ENCODE measurements at places on chromosomes 3 and 15.

GRCh38 chr3:171379961-171380483, 80.2 kb downstream of the TNIK start:
- no peak for DNase-seq

GRCh38 chr3:145776782-145777408, 384.1 kb downstream of the PLOD2 start:
- DNase-seq: no peak

- no peak for DNase-seq
These were observed 271.2 kb upstream of the CTDSPL start for GRCh38 chr3:37590328-37591079.

DNA sequence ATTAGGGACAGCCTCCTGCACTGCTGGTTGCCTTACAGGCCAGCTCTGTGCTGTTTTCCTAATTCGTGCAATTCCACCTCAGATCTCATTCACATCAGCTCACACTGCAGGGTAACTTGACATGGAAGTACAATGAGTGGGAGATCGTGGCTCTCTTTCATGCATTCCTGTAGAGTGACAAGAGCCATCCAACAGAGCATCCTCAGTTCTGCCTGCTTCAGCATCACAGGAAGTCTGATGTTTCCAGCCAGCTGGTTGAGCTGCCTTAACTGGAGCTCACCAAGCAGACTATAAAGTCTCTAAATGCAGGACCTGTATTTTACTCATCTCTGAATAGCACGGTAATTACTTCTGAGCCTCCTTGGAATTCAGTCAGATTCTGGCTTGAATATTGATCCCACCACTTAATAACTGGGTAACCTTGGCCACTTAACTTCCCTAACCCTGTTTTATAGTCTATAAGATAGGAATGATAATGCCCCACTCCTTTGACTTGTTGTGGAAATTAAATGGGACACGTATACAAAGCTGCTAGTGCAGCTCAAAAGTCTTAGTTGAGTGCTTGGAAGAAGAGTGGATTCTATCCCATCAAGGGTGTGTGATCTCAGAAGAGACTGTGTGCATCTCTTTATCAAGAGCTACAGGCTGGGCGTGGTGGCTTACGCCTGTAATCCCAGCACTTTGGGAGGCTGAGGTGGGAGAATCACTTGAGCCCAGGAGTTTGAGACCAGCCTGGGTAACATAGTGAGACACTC, 1.4 kb upstream of the DIS3L start:
- DNase-seq: no peak

- DNase-seq: no peak
These were observed 37.7 kb downstream of the LRIG1 start for GRCh38 chr3:66463054-66463631.

DNA sequence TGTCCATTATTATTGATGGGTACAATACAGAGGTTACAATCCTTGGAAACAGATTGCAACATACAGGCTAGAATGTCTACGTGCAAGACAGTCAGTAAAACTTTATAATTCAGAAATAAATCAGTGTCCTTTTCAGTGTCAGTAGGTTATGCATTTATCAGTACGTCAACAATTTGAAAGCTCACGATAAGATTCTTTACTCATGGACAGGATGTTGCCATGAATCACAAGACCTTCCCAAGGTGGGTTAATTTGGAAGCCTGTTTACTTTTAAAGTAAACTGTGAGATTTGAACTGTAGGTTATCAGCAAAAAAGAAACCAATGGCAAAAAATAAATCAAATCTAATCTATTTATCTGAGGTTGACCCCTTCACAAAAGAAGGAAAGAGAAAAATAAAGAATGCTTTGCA, 243.9 kb upstream of the AGTR1 start:
- DNase-seq: no peak

DNA sequence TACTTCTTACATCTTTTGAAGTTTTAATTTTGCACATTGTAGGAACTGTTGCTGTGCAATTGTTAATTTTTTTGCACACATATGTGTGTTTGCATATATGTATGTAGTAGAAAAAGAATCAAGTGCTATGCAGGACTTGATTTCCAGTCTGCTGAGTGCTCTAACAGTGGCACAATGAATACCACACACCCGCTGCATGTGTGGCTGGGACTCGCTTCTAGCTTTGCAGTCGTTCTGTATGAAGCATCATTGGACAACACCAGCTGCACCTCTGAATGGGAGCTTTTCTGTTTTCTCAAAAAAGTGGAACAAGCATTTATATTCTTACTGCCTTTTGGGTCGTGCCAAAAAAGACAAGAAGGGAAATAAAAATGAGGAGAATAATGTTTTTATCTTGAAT, 564.7 kb downstream of the FOXP1 start:
- no peak for DNase-seq

GRCh38 chr3:129855832-129856419, 37.6 kb downstream of the TMCC1 start:
- DNase-seq: no peak

DNA sequence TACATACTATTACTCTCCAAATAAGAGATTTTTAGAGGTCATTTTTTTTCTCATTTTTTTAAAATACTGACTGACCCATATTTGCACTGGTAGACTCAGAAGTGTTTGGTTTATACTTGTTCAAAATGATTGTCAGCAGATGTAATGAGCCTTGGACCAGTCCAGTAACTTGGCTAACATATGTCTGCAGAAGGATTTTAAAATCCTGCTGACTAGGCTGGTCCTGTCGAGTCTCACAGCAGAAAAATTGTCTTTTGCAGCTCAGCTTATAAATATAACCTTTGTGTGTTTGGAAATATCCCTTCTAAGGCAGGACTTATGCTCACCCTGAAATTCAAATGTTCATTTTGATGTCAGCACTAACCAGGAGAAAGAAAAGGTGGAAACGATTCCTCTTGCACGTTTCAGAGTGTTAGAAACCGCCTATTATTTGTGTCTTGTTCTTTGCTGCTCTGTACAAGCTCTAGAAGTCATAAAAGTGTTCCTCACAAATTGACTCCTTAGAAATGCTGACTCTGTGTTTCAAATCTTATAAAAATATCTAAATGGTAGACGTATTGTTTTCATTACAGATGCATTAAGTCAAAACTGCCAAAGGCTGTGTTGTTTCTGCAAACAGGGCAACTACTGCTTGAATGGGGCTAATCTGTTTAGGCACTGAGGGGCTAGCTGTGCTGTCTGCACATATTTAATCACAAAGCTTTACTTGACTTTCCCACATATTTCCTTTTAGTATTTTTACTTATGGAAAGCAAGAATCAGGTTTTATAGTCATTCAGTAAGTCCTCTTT, 95.3 kb downstream of the CHL1 start:
- DNase-seq: no peak

DNA sequence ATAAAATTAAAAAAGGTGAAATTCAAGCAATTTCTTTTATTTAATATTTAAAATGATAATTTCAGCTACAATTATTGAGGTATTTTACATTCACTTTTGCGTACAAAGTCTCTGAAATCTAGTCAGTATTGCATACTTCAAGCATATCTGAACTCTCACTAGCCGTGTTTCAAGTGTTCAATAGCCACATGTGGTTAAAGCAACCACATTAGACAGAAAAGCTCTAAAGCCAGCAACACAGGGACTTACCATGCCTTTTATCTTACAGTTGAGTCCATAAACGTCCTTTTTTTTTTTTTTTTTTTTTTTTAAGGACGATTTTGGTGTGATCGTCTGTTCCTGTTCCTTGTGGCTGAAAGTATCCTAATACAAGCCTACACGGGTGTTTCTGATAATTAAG, 257.0 kb upstream of the RGMA start:
- no peak for DNase-seq

DNA sequence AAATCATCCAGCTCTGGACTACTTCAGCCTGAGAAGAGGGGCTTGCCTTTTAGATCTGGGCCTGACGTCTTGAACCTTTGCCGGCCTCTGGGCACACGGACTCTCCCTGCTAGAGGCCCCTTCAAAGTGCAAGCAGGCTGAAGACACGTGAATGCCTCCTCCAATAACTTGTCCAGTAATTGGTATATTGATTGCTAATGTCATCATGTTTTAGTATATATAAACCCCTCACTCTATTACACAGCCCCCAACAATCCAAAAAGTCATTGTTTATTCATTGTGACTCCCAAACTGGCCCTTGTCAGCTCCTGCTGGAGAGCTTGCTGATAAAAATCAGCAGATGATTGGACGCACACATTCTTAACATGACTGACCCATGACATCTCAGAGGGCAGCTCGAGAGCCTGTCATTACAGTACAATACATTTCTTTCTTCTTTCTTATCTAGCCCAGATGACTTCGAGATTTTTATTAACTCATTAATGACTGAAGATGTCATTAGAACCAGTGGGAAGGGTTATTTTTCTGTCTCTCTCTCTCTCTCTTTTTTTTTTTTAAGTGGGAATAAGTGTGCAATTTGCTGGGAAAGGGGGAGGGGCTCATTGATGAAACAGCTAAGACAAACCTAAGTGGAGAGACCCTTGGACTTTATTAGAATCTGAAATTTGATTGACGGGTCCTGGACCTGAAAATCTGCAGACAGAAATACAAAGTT, 65.5 kb upstream of the NR2F2 start:
- no peak for DNase-seq

GRCh38 chr3:43728947-43729346, 38.2 kb downstream of the ABHD5 start:
- no peak for DNase-seq

- DNase-seq: no peak
These were observed 13.0 kb downstream of the KBTBD12 start for GRCh38 chr3:127927829-127928604.

DNA sequence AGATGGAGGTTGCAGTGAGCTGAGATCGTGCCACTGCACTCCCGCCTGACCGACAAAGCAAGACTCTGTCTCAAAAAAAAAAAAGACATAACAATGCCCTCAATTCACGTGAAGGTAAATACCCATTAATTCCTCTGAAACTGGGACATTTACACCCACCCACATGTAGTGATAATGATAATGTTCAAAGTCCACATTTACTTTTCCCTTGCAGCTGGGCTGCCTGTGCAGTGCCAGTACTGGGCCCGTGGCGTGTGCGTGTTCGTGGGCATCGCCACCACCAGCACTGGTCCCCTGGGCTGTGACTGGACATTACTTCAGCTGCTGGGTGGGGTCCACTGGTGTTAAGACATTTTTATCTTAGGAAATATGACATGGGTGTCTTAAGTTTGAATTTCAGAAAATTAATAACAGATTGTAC, 123.6 kb downstream of the SLC25A26 start:
- DNase-seq: no peak

- DNase-seq: no peak
These were observed 2.3 kb upstream of the MBNL1 start for GRCh38 chr3:152266221-152266995.

DNA sequence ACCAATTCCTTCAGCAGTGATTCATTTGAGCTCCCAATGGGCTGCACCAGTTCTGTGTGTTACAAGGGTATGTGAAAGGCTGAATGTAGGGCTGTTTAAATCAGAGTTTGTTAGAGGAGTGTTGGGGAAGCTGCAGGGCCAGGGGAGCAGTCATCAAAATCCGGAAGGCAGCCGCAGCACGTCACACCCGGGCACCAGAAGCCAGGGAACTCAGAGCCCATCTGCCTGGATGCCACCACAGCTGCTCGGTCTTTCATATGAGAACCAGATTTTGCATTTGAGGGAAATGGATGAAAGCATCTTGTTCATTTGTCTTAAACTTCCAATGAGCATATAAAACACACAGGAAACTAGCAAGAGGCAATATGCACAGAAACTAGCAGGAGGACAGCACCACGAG, 24.2 kb upstream of the NEO1 start:
- no peak for DNase-seq

GRCh38 chr3:148882288-148882687, 17.2 kb downstream of the CPA3 start:
- DNase-seq: no peak

DNA sequence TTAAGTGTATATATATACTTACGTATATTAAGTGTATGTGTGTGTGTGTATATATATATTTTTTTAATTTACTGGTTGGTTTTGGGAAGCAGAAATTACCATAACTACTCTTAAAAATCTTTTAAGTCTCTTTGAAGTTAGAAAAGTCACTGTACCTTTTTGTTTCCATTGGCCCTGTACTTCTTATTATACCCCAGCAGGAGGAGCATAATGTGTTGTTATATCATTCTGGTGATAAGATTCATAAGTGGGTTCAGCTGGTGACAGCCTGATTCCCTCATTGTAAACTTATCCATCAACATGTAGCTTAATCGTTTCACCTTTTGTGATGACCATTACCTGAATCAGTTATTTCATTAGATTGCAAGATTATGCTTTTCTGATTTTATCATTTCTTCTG, 30.8 kb downstream of the MLH1 start:
- DNase-seq: no peak

- peak; percentile 2 for DNase-seq
These were observed 18.4 kb downstream of the ILDR1 start for GRCh38 chr3:122003606-122004005.

DNA sequence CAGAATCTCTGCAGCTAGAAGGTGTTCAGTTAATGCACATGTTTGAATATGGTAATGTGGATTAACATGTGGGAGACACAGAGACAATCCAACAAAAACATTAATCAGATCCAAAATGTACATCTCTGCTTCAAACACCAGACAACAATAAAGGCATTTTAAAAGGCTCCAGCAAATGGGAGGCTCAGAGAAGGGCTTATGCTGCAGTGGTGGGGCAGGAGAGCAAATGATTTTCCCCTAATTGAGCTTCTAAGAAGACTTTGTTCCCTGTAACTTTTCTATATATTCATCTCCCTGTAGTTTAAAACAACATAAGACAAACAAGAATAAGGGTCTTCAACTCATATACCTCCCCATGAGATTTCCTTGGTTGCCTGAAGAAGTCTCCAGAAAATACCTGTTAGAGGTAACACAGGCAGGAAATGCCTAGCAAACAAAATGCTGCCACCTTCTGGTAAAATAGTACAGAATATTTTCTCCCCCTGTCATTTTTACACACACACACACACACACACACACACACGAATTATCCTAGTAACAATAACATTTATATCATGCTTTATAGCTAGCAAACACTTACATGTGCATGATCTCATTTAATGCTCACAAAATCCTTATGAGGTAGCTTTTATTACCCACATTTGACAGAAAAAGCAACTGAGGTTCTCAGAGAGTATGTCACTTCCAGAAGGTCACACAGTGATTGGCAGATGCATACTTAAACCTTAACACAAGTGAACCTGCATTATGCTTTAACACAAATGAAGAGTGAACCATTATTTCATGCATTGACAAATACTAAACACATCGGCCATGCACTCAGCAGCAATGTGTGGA, 123.4 kb upstream of the MB21D2 start:
- no peak for DNase-seq

DNA sequence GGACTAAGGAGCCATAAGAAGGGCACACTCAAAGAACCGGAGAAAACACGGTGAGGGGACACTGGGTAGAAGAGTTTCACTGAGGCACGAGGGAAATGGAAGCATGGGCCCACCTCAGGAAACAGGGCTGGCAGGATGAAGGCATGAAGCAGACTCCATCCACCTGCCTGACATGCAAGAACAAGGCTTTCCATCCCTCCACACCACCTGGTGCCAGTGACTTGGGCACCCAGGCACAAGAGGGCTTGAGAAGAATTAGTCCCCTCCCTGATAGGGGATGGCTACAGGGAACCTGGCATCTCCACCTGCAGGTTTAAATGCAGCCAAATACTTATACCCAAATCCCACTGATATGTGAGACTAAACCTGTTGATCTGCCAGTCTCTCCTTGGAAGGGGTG, 38.9 kb upstream of the PPP2R3A start:
- DNase-seq: no peak

GRCh38 chr15:48046813-48047438, 73.9 kb upstream of the SLC24A5 start:
- DNase-seq: no peak

Measured in stimulated activated effector memory CD8-positive, alpha-beta T cell treated with anti-CD3 and anti-CD28 coated beads, Interleukin-12 subunit alpha, Interleukin-12 subunit beta, amount 100 ng/mL, for 72 hours (primary cell).